ENCODE measurements at places on chromosomes 4 and X.
A peak's percentile ranks its signal among the peaks of the same experiment; 100 is the strongest.

DNA sequence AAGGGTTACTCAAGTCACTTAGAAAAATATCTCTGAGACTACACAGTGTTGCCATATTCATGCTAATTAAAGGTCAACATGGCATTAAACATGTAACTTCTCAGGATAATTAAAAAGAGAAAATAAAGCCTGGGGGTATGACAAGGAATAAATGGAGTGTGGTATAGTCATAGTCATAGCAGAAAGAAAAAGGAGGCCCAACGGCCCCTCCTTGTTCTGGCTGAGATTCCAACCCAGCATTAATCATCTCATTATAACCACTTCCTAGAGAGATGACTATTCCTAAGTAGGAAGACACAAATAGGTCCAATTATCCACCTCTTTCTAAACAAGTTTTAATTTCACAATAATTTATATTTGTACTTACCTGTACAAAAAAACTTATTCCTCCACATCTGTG, 778.4 kb upstream of the AADAT start:
- DNase-seq: no peak

DNA sequence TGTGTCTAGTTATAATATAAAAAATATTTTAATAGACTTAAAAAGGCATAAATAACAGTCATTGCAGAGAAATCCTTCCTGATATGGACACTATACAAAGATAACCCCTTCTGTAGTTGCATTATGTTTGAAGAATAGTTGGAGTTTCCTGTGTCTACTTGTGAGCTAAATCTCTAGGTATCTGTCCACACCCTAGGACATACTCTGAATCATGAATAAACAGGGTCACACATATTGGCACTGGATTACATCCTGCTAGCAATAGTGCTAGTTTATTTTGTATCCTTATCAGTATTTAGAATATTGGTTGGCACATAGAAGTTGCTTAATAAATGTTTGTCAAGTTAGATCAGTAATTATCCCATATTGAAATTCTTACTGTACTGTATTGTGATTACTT, 173.9 kb downstream of the GRXCR1 start:
- DNase-seq: no peak

GRCh38 chr4:148034813-148035212, 302.9 kb downstream of the ARHGAP10 start:
- no peak for DNase-seq

DNA sequence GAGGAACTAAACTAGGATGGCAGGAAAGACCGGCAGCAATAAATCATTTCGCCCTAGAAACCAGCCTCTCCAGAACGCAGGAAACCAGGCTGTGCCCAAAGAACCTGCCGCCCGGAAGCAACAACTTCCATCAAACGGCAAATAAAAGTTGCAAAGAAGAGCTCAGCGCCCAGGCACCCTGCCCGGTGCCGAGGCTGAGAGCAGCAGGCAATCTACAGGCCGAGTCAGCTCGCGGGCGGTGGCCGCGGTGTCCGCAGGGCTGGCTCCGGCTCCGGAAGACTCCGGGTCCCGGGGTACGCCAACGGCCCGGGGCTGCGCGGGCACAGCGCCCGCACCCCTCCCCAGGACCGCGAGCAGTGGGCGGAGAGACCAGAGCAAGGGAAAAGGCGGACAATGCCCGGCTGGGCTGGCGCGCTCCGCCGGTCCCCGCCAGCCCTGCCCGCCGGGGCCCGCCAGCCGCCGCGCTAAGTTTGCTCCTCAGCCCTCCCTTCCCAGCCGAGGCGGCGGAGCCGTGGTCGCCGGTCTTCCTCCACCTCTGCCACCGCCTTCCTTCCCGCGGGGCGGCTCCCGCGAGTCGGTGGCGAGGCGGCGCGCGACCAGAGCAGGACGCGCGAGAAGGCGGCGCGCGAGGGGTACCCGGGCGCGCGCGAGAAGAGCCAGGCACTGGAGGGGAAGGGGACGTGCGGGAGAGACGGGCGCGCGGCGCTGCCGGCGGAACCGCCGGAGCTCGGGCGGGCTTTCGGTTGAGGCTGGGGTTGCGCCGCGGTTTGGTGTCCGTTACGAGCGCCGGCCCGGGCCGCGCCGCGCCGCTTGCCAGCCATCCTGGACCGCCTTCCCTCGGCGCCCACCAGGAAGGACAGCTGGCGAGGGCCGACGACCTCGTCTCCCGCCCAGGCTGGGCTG, 733 bp downstream of the FRYL start:
- DNase-seq: peak; percentile 70

DNA sequence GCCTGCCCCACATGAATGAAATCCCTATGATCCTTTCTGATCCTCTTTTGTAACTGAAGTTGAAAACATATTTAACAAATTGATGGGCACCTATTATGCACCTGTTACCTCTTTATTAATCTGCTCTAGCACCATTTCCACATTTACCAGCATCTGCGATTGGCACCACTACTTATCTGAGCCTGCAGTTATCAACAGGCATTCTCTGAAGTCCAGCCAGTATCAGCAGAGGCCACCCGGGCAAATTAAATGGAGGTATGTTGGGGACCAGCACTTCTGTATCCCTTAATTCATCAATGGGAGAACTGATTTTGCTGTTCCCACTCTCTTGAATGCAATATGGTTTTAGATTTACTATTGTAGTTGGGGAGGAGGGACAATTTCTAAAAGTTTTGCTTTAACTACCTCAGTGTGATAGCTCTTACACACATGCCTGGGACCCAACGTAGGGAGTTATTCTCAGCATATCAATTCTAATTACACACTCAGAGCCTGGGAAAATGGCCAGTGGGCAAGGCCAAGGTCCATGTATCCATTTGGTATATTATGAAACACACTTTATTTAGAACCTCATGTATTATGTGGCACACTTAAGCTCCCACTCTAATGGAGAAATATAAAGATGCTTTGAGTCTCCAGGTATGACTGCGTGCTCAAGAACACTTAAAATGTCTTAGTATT, 1927.1 kb upstream of the PCDH7 start:
- DNase-seq: no peak

- DNase-seq: peak; percentile 48
These were observed 16.1 kb downstream of the NKX3-2 start for GRCh38 chr4:13527981-13528820.

- DNase-seq: no peak
These were observed 46.3 kb upstream of the LEF1 start for GRCh38 chr4:108215055-108215454.

DNA sequence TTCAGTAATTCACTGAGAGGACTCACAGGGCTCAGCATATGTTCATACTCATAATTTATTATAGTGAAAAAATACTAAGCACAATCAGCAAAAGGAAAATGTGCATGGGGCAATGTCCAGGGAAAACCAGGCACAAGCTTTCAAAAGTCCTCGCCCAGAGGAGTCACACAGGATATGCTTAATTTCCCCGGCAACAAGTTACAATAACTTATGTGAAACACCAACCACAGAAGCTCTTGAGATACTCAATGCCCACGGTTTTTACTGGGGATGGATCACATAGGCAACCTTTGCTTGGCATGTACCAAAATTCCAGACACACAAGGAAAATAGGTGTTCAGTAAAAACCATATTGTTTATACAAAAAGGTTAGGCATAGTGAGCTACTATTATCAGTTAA, 38.5 kb upstream of the STPG2 start:
- DNase-seq: no peak

- no peak for DNase-seq
These were observed 121.6 kb upstream of the TRIM2 start for GRCh38 chr4:153082322-153083301.

DNA sequence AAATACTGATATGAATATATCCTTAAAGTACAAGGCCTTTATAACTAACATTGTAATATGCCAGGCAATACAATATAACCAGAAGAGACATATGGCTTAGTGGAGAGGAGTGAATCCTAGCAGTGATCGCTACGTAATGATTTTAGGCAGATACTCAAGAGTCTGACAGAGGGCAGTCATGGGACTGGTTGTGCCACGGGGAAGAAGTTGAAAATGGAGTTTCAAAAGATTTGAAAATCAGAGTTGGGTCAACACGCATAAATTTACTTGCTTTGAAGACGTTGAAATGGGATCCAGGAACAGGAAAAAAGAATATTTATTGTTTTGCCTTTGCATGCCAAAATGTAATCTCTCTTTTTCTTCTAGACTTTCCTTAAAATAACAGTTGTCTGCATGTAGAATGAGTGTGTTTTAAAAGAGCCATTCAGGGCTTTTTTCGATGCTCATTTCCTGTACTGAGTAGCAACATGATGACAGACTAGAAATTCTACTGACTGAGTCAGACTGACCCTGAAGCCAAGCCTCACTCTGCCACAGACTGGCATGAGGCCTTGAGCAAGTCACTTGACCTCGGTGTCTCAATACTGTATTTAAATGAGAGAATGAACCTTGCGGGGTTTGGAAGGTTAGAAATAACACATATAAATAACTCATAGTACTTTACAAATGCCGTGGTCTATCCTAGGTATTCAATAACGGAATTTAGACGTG, 8.1 kb upstream of the SMS start:
- DNase-seq: no peak

DNA sequence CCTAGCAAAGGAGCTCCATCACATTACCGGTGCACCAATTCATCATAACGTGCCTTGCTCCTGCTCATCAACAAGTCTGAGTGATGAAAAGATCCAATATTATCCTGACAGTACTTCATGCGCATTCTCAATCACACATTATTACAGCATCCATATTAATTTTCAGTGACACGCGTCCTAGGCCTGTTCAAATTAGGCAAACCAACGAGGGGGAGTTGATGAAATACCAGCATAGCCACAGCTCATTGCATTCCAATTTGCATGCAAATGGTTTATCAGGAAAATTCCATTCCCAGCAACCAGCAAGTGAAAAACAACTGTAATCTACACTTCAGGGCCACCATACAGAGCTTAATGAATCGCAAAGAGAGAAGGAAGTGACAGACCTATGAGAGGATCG, 236.9 kb downstream of the DCLK2 start:
- DNase-seq: no peak

DNA sequence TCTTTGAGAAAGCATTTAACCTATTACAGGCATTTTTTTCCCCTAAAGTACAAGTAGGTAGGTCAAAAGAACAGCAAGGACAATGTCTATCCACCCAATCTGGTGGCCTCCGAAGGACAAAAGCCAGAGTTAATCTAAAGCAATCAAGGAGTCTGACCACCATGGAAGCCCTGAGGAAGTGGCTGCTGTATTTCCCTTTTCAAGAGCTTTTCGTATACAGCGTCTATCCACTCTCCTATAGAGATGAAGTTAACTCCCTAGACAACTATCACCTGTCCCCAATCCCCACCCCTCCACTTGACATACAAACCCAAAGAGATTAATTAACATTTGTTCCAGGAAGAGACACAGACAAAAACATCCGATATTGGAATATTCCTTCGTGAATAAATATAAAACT, 85.5 kb downstream of the SNCA start:
- DNase-seq: no peak

DNA sequence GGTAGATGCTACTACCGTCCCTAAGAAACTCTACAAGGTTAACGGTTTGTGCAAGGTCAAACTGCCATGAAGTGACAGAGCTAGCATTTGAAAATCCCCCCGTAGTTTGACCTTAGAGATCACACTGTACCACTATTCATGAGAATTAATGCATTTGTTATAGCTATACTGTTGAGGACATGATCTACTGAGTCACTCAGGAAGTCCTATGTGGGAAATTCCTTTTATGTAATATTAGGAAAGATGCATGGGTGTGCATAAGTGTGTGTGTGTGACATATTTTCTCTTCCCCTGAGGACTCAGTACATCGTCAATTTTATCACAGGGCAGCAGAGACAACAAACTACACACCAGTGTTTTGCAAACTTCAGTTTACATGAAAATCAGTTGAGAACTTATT, 141.1 kb downstream of the FBXW7 start:
- DNase-seq: no peak

GRCh38 chr4:17094876-17095210, 196.4 kb upstream of the LDB2 start:
- no peak for DNase-seq

GRCh38 chr4:152020073-152020472, 259.3 kb upstream of the GATB start:
- no peak for DNase-seq

DNA sequence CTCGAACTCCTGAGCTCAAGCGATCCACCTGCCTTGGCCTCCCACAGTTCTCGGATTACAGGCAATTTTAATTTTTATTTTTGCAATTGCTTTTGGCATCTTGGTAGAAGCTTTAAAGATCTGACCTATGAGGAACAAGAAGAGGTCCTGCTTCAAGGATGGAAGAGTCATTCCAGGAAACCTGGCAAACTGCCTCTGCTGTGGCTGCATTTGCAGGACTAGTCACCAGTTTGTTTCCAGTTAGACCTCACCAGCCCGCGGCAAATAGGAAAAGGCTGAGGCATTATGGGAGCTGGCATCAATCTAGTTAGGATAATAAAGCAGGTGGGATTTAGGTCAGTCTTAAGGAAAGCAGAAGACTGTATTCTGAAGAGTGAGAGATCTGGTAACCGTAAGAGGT, 51.9 kb upstream of the LAS1L start:
- no peak for DNase-seq

GRCh38 chrX:11766487-11766886, 8.4 kb downstream of the MSL3 start:
- DNase-seq: peak; percentile 32

DNA sequence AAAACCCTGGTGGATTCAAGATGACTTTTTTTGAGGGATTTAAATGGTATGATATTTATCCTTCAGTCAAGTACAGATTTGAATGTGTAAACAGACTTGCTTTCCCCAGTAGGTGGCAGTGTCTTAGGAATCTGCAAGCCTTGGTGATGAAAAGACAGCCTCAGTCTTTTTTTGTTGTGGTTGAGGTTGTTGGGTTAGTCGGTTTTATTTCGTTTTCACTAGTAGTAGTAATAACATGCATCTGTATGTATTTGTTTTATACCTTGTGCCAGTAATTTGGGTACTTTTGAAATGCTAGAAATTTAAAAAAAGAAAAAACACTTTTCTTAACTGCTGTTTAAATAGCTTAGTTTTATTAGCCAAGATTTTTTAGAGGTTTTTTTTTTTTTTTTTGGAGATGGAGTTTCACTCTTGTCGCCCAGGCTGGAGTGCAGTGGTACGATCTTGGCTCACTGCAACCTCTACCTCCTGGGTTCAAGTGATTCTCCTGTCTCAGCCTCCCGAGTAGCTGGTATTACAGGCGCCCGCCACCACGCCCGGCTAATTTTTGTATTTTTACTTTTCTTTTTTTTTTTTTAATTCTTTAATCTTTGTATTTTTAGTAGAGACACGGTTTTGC, 39.2 kb downstream of the COPS4 start:
- DNase-seq: peak; percentile 54

- DNase-seq: no peak
These were observed 26.7 kb downstream of the ANKRD50 start for GRCh38 chr4:124685851-124686250.

GRCh38 chrX:39755143-39756032, 342.4 kb downstream of the BCOR start:
- DNase-seq: no peak

DNA sequence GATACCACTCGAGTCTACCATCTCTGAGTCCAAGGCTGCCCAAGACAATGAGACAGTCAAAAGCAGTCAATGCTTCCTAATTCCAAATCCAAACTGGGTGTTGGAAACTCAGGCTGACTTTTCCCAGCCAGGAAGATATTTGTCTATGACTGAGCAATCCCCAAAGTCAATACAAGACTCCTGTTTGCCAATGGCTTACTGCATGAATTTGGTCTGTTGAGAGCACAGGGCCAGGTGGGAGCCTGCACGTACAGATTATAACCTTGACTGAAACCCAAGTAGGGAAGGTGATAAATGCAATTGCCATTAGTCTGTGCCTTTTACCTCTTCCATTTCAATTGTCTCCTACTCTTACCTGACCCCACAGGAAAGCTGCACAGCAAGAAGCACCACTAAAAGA, 72.6 kb upstream of the PPARGC1A start:
- DNase-seq: no peak

- DNase-seq: no peak
These were observed 14.6 kb upstream of the KIAA0232 start for GRCh38 chr4:6767748-6768538.
